CD8-positive, alpha-beta T cell (primary cell): ENCODE measurements at places on chromosomes 2 and 18.

DNA sequence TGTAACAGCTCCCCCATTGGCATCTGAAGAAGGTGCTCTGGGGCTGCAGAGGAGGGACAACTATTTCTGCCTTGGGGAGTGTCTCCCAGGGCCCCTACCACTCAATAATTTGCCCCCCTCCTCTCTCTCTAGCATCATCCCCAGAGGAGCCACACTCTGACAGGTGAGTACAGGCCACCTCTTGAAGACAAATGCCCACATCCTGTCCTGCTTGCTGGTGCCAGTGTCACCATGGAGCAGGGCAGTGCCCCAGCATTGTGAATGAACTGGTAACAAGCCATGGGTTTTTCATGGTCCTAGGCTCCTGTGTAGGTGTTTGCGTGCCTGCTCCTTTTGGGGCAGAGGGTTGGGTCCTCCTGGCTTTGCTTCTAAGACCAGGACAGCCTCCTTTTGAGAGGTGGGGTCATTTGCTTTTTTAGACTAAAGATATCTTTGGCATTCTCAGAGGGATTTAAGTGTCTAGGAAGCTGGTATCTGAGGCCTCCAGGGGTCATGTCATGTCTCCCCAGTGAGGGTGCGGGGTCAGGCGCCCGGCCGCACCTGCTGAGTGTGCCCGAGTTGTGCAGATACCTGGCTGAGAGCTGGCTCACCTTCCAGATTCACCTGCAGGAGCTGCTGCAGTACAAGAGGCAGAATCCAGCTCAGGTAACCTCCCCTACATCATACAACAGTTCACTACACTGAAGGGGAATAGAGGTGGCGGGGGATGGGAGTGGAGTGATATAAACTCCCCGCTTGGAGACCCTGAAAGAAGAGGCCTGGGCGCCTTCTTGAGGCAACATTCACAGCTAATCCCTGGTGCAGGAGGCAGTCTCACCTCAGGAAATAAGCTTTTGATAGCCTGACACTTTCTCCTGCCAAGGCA lies 1.8 kb downstream of the RETREG2 start:
- no peak for DNase-seq

DNA sequence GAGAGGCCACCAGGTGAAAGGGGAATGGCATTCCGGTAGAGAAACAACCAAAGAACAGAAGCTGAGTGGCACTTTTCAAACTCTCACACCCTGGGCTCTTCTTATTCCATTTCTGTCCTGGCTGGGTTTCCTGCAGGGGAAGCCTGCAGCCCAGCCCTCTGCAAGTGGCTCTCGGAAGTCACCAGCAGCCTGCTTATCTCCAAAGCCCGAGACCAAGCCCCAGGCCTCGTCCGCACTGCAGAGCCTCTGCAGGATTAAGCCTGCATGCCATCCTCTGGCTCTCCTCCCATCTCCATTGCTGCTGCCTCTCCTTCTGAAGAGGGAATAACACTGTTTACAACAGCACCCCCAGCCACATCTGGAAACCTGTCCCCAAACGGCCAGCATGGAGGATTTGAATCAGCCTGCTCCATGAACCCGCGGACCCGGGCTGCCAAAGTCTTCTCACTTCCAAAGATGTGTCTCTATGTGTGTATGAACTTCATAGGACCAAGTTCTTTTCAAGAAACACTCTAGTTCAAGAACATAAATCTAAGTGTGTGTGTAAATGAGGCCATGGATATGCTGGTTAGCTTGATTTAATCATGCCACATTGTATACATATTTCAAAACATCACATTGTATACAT lies 54.2 kb downstream of the DIPK1C start:
- no peak for DNase-seq

- no peak for DNase-seq
These were observed 37.9 kb upstream of the C1GALT1C1L start for GRCh38 chr2:43714164-43714563.

DNA sequence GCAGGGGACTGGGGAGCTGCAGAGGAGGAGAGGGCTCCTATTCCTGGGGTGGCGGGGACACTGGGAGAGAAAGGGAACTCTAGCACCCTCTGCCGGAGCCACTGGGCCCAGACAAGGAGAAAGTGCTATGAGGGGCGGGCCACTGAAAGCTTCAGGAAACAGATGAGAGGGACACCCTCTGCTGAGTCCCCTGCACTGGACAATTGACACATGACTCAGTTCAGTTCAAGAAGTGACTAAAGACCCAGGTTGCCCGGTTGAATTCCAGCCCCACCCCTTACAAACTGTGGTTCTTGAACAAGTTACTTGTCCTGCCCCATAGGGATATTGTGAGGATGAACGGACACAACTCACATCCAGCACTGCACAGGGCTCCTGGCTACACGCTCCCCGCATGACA lies 5.0 kb downstream of the RUFY4 start:
- no peak for DNase-seq

DNA sequence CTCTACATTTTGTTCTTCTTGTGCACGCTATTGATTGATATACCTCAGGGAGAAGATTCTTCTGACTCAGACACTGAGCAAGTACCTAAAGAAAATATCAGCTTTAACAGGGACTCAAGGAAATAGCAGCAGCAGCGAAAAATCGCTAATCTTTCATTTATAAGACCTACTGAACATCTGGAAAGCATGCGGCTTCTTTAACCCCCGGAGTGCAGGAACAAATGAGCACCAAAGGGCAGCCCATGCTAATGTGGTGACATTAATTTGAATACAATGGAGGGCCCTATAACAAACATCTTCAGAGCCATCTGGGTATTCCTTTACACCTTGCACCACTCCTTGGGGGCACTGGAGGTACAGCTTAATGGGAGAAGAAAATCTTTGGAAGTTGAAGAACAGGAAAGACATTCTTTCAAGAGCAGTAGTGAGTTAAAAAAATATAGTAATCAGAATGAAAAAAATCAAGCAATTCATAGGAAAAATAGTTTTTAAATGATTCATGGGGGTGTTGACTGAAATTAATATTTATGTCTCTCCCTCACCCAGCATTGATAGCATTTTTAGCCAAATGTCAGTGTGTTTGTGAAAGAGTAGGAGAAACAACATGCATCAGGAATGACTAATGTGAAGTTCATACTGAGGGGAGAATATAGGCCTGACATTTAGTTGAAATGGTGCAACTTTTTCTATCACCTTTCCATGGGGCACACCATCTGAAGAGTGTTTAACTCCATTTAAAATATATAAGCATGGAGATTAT lies 281.7 kb downstream of the HRH4 start:
- no peak for DNase-seq
